NCI-H345 (cell line): ENCODE measurements at places on chromosomes 6 and 20.

DNA sequence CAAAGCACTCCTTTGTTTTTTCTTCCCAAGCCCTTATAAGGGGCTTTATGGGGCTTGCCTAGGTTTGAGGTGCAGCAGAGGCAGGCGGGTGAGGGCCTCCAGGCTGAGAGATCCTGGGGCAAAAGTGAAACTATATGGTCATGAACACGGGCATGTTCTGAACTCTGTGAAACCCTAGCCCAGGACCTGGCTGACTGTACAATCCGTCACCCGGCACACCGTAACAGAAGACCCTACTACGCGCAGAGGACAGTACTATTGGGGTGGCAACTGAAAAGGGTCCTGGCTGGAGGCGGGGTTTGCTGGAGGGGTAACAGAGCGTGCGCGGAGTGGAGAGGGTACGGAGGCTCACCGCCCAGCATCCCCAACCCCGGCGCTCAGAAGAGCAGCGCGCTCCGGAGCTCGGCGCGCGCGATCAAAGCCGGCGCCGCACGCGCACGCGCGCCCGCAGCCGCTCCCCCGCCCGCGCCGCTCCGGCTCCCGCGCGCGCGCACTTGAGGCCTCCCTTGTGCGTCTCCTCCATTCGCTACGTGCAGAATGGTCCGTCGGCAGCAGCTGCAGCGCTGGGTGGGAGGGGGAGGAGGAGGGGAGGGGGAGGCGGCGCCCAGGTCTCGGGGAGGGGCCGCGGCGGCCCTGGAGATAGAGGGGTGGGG lies 54.2 kb downstream of the MRPL14 start:
- DNase-seq: no peak

GRCh38 chr6:33987531-33988021 lies 158.3 kb downstream of the GRM4 start:
- DNase-seq: peak; percentile 33

- peak; percentile 89 for DNase-seq
Measured at GRCh38 chr20:10131732-10132345, 86.8 kb upstream of the SNAP25 start.

DNA sequence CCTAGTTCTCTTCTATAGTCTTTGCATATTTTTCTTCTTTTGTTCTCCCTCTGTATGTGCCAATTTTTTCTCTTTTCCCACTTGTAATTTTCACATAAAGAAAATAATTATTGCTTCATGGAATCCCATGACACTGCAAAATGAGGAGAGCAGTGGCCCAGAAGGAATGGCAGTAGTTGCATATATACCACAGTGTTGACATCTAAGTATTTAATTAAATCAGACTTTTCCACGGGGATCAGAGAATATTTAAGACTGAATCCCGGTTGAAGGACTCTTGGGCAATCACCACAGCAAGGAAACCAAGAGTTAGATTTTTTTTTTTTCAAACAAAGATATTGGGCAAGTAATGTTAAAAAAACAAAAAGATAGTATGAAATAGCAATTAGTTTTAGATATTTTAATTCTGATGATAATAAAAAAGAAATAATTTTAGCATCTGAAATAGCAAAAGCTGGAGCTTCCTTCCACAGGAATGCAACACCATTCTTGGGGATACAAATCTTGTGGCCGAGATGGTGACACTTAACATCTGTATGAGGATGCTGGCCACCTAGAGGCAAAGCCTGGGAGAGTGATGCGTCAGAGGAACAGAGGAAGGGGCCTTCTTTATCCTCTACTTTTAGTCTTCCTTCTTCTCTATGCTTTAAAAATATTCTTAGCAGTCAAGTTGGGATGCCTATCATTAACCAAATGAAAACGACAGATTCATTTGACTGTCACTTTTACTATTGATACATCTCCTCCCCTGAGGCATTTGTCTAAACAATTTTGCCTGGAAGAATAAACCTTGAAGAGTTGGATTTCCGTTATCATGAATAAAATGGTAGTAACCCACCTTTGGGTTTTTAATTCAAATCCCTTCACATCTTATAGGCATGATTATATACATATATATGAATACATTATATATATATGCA lies 356.2 kb downstream of the GJA1 start:
- DNase-seq: no peak

GRCh38 chr6:50815436-50816114 lies 3.1 kb upstream of the TFAP2B start:
- DNase-seq: peak; percentile 26
